Vagina (tissue), 2 donors: ENCODE measurements at places on chromosomes 13 and 19.

GRCh38 chr13:39600766-39601165 lies 2.2 kb downstream of the LHFPL6 start:
- no peak for DNase-seq

GRCh38 chr13:101423872-101424271 lies 7.6 kb upstream of the NALCN start:
- no peak for DNase-seq

GRCh38 chr19:41244117-41244516 lies 20.1 kb upstream of the HNRNPUL1 start:
- no peak for DNase-seq

- DNase-seq, result no peak
These were observed 131.5 kb downstream of the IER2 start for GRCh38 chr19:13281567-13282291.

GRCh38 chr19:34766386-34766785 lies 6.6 kb downstream of the ZNF599 start:
- DNase-seq, result no peak

GRCh38 chr13:79723519-79724024 lies 242.6 kb downstream of the NDFIP2 start:
- no peak for DNase-seq

- DNase-seq, result no peak
These were observed 27.8 kb downstream of the PIN1 start for GRCh38 chr19:9862938-9863337.

GRCh38 chr19:40089462-40089861 lies 1.3 kb downstream of the ZNF780A start:
- DNase-seq, result no peak

GRCh38 chr19:7799640-7800355 lies 30.2 kb upstream of the EVI5L start:
- DNase-seq, result no peak

GRCh38 chr13:111080642-111081041 lies 34.5 kb upstream of the ARHGEF7 start:
- no peak for DNase-seq

GRCh38 chr13:40666933-40667621 lies 636 bp upstream of the FOXO1 start:
- peak; percentile 90 for DNase-seq

GRCh38 chr13:98778749-98779148 lies 26.3 kb upstream of the SLC15A1 start:
- DNase-seq, result no peak

GRCh38 chr13:111561091-111561781 lies 240.8 kb downstream of the TEX29 start:
- DNase-seq, result no peak

- no peak for DNase-seq
These were observed 14.6 kb upstream of the SERPINE3 start for GRCh38 chr13:51324714-51325420.

DNA sequence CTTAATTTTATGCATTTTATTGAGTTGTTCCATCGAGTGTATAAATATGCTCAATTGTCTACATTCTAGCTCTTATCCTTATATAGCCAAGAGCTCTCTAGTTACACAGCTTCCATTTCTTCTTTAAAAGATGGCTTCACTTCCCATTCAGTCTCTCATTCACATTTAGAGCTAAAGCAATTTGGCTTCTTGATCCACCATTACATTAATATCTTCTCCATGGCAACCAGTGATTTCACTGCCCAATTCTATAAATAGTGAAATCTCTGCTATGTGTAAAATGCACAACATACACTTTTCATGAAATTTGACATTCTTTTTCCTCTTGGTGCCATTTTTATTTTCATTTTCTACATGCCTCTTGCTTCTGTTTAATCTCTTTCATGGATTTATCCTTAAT lies 696.9 kb upstream of the ATXN8OS start:
- DNase-seq, result no peak

- DNase-seq, result no peak
These were observed 318.3 kb downstream of the IRS2 start for GRCh38 chr13:109468123-109468522.

DNA sequence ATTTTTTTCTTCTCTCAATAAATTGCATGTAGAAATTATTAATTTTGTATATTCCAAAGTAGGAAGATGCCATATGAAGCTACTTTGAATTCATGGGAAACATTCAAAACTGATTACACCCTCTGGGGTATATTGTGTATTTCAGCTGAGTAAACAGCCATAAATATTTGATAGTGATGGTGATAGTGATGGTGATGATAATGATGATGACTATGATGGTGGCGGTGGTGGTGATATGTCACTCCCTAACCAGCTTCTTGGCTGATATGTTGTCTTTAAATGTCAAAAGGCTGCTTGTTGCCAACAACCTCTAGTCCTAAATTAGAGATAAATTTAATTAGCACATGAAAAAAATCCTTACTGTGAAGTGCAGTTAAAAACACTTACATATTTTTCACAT lies 102.0 kb downstream of the LRCH1 start:
- DNase-seq, result no peak

DNA sequence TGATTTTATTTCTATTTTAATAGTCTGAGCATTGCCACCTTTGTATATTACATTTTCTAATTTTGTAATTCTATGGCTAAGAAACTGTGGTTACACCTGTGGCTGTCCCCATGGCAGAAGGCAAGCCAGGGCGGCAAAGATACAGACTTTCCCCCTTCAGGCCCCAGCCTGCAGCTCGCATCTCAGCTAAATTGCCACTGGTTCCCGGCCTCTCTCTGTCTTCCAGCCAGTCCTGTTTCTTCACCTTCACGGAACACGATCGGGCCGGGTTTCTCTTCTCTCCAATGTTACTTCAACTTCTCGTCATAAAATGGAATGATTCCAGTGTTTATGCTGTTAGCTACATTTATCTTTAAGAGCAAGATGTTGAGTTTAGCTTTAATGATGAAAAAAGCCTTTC lies 124.5 kb upstream of the ZNF507 start:
- no peak for DNase-seq

DNA sequence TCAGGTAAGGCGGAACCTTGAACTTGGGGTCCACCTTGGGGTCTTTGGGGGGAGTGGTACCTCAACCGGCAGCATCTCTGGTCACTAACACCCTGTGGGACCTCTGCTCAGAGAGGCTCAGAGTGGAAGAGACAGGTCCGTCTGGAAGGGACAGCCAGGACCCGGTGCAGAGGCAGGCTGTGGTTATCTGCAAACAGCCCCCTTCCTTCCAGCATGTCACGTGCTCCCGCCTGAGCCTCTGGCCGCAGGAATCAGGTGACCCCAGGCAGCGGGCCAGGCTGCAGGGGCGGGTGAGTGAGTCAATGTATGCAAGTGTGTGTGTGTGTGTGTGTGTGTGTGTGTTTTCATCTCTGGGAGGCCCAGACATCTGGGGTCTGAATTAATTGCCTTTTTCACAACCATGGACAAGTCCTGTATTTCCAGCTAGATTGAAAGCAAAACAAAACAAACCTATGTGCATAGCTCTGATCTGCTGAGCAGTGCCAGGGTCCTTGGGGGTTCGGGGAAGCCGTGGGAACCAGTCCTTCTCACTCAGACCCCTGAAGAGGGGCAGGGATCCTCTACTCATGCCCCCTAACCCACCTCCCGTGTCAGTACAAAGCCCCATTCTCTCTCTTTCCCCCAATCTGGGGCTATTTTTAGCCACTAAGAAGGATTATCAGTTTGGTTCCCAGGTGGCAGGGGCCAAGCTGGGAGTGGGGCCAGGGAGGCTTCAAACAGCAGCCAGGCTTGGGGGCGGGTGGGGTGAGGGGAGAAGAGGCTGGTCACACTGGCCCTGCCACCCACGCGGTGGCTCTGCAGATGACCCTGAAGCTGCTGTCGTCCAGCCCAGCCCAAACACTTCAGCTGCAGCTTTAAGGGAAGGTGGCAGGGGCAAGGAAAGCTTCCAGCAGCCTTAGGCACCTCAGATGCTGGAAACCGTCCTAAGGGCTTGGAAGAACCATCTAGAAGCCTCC lies 31.4 kb downstream of the CERS4 start:
- DNase-seq, result no peak

DNA sequence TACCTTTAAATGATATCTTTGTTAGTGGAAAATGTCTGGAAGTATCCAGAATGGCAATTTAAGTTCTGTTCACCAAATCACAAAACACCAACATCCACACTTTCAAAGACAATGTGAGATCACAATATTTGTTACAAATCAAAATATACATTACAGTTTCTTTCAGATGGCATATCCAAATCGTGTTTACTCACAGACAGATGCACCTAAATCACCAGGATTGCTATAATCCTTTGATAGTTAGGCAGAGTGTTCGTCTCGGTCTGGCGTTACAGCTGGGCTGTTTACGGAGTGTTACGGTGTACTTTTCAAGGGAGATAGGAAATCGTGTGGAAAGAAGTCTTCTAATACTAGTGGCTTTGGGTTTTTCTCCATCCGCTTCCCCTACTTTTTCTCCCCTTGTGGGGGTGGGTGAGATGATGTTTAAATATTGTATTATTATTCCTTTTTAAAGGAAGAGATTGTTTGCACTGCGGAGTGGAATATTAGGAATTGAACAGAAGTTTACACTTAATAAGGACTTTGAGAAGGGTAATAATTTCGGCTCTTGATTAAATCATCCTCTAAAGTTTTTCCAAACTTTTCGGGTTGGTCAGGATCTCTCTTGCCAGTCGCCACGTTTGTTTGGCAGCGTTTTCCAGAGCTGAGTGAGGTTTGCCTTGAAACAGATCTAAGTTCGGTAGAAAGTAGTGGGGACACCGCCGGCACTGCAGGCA lies 1.8 kb downstream of the MAB21L1 start:
- DNase-seq, result no peak

DNA sequence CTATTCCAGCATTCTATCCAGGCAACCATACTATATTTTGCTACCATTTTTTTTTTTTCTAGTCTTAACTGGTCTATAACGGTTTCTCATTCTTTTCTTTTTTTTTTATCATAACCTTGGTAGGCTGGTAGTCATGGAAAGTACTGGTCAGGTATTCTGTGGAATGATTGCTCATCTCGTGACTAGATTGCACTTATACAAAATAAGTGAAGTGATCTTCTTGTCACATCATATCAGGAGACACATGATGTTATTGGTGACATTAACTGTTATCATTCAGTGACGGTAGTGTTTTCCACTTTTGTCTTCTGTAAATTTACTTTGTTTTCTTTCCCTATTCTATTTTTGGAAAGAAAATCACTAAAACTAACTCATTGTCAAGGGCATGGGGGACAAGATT lies 239.3 kb upstream of the SLITRK6 start:
- DNase-seq, result no peak

GRCh38 chr19:6564393-6564792 lies 26.6 kb downstream of the CD70 start:
- DNase-seq, result no peak

DNA sequence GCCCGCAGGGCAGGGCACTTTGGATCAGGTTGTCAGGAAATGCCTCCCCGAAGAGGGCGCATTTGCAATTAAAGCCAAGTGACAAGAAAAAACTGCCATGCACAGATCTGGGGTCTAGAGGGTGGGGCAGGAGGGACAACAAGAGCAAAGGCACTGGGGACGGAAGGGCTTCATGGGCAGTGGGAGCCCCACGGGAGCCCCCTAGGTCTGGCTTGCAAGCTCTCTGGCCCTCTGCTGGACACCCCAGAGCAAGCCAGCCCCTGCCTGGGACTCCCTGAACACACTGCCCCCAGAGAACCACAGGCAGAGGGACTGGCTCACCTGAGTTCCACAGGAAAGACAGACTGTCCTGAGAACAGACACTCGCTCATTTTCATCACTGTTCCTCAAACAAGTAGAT lies 30.2 kb upstream of the C19orf12 start:
- no peak for DNase-seq

- no peak for DNase-seq
These were observed 24.6 kb downstream of the CCNE1 start for GRCh38 chr19:29836409-29836825.

DNA sequence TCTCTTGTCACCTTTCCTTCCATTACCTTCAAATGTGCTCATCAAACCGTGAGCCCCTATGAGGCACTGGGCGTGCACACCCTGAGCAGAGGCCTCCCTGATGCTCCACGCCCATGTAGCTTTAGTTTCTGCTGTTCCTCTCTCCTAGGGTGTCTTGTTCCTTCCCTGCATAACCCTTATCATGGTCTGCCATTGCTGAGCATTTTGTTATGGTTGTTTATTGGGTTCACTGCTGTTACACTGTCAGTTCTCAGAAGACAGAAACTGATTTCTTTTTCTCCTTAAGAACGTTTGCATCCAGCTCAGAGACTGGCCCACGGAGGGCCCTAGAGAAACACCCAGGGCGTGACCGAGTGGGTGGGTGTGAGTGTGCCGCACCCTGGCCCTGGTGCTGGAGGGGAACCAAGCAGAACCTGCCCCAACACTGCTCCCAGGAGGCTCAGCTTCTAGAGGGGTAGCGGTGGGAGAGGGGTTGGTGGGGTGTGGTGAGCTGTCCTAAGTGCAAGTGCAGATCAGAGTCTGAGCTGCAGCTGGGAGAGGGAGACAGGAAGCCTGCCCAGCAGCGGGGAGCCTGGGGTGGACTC lies 61.4 kb upstream of the URI1 start:
- no peak for DNase-seq

GRCh38 chr13:45752510-45752909 lies 50.4 kb downstream of the CBY2 start:
- no peak for DNase-seq

DNA sequence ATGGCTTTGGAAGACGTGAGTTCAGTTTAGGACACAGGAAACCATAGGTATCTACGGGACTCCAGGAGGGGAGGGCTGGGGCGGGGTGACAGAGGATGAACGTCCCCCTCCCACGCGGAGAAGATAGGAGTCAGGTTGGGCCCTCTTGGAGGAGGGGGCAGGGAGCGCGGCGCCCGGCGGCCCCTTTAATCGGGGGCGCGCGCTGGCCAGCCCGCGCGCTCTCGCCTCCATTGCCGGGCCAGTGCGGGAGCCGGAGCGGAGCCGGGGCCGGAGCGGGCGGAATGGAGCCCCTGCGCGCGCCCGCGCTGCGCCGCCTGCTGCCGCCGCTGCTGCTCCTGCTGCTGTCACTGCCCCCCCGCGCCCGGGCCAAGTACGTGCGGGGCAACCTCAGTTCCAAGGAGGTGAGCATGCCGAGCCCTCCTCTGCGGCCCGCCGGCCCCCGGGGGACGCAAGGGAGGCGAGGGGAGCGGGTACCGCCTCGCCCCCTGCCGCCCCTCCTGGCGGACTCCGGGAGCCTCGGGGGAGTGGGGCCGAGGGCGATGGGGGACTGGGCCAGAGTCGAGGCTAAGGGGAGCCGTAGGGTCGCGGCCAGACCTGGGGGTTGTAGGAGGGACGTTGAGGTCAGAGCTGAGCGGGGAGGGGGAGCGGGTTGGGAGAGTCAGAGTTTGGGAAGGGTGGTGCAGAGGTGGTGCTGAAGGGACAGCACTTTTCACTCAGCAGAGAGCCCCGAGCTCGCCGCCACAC lies at the start of gene TMEM145:
Gene TMEM145, plus strand, starts transcription at position 214 of the 744 bp plus-strand sequence. Its CDS starts 68 bp downstream, at position 282.
- DNase-seq, result no peak

DNA sequence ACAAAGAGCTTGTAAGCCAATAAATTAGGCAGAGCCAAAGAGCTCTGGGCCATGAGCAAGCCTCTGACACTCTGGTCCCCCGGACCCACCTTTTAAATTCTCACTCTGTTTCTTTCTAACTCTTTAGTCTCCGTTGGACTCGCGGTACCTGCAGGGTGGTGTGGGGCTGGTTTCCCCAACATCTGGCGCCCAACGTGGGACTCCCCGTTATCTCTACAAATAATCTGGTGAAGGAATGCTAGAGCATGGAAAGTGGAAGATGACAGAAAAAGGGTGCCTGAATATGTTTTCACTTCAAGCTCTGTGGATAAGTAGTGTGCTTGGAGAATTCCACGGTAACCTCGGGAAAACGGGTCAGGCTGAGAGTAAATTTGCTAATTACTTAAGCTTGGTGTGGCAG lies 36.5 kb upstream of the CYP2B6 start:
- no peak for DNase-seq
